Cardiac fibroblast (primary cell): ENCODE measurements at places on chromosomes 11 and 22.

- peak; percentile 71 for DNase-seq
Observed at GRCh38 chr11:18749681-18750319, 23.8 kb upstream of the IGSF22 start.

DNA sequence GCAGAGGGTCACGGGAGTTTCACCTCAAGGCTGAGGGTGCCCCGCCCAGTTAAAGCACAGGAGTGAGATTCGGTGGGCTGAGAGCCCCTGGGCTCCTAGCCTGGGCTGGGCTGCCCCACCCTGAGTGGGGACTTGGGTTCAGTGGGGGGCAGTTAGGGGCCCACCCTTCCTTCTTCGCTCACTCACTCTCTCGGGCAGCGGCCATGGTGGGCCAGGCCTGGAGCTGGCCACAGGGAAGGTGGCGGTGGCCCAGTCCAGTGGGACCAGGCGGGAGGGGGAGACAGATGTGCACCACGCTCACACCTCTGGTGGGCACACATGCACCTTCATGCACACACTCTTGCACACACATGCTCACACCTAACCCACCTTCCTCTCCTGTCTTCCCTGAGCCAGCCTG lies 6.1 kb downstream of the FLRT1 start:
- DNase-seq = no peak

- DNase-seq = peak; percentile 97
Observed at GRCh38 chr11:126284829-126285228, 1.9 kb downstream of the TIRAP start.

DNA sequence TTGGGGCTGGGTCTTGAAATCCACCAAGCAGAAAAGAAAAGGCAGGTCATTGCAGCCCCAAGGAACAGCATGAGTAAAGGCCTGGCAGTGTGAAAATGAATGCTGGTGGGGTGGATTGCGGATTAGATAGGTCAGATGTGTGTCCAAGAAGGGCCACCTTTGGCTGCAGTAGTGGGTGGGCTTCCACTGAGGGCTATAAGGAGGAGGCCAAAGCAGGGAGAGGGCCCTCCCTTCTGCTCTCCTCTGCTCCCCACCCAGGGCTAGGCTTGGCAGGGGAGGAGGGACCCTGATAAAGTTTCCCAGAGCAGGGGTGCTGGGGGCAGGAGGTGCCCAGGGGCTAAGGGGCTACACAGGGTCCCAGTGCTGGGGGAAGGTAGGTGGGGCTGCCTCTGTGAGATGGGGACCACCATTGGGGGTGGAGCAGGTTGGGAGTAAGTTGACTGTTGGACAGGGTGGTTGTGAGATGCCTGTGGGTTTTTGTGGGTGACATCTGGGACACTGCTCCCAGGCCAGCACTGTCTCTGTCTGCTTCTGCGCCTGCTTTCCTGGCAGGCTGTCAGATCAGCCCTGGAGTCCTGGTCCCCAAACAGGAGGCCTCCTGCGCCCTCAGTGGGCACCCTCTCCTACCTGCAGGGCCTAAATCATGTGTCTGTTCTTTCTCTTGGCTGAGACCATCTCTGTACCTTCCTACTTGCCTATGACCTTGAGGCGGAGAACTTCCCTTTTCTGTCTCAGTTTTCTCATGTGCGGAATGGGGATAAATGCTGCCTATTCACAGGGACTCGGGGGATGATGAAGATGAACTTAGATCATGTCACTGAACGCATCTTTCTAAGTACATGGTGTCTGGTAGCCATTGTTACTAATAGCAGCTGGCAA lies 1.9 kb downstream of the CAPN5 start:
- DNase-seq = no peak

DNA sequence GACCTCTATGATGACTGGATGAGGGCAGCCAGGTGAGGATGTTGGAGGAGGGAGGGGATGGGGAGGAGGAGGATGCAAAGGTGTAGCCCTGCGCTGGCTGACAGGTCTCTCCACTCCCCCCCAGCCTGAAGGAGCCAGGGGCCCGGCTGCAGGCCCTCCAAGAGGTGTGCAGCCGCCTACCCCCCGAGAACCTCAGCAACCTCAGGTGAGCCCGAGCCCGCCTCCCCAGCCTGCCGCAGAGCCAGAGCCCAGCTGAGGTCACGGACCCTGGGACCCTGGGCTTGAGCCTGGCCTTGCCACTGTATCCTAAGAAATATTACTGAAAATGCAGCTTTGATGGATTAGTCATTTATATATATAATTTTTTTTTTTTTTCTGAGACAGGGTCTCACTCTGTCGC lies 7.8 kb downstream of the SH3BP1 start:
- DNase-seq = no peak

- no peak for DNase-seq
Observed at GRCh38 chr22:41846268-41846987, 13.5 kb downstream of the SREBF2 start.

GRCh38 chr11:64303109-64304031 lies 2.0 kb upstream of the ESRRA start:
- DNase-seq = no peak

GRCh38 chr11:118234833-118235232 lies 10.0 kb upstream of the JAML start:
- DNase-seq = no peak

DNA sequence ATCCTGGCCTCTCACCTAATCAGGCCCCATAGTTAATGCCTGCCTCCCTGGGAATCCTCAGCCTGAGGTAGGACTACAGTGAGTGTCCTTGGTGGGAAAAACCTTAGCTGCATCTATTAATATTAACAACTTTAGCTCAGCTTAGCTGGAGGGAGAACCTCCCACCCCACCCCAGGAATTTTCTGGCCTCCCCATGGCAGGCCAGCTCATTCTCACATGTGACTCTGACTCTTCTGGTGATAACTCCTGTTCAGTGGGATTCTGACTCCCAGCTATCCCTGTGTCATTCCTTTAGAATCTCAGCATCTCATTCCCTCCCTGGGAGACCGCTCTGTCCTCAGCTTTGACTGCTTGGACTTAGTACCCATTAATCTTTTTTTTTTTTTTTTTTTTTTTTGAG lies 14.5 kb downstream of the ART5 start:
- DNase-seq = peak; percentile 62

DNA sequence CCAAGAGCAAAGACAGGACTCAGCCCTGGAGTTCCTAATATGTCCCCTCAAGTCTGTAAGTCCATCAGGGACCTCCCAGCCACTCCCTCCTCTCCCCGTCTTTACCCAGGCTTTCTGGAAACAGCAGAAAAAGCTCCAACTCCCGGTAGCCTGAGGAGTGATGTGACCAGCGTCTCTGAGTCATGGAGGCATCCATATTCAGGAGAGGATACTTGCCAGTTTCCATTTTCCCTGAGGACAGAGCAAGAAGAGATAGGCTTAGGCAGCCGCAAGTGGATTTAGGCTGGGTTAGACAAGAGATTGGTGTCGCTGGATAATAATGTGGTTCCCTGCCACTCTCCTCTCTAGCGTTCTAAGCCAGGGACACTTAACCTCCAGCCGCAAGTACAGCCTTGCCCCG lies 206.6 kb downstream of the GRIK4 start:
- no peak for DNase-seq

DNA sequence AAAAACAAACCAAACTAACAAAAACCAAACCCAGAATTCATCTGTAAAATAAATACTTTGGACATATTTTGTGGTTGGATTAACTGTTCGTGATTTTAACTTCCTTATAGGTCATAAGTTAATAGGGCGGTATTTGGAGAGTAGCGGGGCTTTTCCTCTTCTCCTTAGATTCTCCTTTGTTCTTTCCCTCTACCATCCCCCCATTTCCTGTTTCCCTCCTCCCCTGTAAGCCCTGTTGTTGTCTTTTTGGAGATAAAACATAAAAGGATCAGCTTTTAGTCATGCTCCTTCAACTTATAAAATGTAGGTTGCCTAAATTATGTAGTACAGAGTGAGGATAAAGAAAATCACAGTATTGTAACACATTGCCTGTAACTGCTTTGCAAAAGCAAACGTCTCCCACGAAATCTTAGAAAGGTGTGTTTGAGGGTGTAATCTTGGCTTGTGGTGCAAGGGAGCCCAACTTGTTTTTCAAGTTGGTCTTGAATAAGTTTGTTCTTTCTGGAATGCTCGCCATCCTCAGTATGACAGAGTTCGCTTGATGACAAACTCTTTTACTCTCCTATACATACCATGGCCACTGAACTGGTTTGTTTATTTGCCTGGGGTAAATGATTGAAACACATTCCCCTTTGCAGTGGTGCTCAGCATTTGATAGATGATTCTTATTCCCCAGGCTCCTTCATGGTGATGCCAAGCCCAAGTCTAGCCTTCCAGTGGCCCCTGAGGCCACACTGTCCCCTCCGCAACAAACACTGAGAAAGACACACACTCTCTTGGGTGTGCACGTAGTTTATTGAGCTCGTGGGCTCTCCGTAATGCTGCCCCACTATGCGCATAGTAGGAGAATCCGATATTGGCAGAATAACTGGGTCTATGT lies 49.4 kb downstream of the TEAD1 start:
- DNase-seq = peak; percentile 29

- peak; percentile 77 for DNase-seq
Observed at GRCh38 chr11:122633219-122633829, 22.2 kb upstream of the UBASH3B start.

DNA sequence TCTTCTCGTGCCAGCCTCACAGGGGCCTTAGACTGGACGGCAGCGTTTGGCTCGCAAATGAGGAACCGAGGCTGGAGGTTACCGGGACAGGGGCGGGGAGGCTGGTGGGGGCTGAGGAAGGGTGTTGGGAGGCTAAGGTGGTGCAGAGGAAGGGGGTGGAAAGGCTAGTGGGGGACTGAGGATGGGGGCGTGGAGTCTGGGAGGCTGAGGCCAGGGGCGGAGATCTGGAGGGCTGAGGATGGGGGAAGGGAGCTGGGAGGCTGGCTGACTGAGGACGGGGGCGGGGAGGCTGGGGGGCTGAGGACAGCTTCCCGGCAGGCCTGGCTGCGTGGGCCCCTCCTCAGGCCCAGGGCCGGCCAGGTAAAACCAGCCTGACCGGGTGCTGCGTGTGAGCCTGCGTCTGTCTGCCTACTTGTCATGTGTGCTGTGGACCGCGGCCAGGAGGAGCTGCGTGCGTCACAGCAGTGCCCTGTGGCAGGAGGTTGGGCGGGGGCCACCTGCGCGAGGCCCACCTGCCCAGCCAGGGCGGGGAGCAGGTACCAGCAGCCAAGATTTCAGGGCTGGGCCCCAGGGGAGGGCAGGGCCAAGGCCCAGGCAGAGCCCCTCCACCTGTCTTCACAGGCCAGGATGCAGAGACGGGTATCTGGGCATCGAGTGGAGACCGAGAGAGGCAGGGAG lies 9.4 kb upstream of the PIM3 start:
- DNase-seq = no peak

- no peak for DNase-seq
Observed at GRCh38 chr22:37758694-37759093, 49.0 kb upstream of the GCAT start.

GRCh38 chr22:46649141-46650077 lies 29.2 kb downstream of the GRAMD4 start:
- DNase-seq = peak; percentile 43

DNA sequence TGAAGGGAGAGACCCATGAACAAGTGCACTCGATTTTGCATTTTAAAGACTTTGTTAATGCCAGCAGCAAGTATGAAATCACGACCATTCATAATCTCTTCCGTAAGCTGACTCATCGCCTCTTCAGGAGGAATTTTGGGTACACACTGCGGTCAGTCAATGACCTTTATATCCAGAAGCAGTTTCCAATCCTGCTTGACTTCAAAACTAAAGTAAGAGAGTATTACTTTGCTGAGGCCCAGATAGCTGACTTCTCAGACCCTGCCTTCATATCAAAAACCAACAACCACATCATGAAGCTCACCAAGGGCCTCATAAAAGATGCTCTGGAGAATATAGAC lies 5.9 kb downstream of the SERPIND1 start:
- DNase-seq = peak; percentile 80

GRCh38 chr11:128171506-128171905 lies 415.9 kb downstream of the ETS1 start:
- peak; percentile 63 for DNase-seq

DNA sequence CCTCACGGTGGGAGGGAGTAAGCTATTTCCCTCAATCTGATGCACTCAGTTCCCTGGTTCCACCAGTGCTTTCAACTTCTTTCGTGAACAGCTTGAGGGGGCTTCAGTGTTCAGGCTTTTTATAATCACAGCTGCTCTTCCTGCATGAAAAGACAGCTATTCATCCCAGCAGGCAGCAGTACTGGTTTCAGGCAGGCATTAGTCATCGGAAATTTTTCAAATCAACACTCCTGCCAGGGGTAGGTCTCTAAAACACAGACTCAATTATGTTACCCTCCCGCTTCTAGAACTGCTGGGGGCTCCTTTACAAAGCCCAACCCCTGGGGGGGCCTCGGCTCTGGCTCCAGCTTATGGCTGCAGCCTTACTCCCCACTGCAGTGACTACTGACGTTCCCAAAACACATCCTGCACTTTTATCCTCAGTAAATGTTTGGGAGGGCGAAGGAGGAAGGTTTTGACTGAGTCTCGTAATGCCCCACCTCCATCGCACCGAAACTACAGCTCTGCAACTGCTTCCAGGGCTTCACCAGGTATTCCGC lies 5.8 kb downstream of the POLDIP3 start:
- peak; percentile 61 for DNase-seq

- DNase-seq = peak; percentile 16
Observed at GRCh38 chr11:93039531-93040240, 70.2 kb downstream of the MTNR1B start.

- DNase-seq = peak; percentile 77
Observed at GRCh38 chr11:128859563-128860441, 7.3 kb downstream of the KCNJ1 start.

- DNase-seq = no peak
Observed at GRCh38 chr11:45518833-45519535, 146.4 kb downstream of the CHST1 start.

GRCh38 chr11:117829369-117829725 lies 4.8 kb upstream of the FXYD2 start:
- DNase-seq = no peak

DNA sequence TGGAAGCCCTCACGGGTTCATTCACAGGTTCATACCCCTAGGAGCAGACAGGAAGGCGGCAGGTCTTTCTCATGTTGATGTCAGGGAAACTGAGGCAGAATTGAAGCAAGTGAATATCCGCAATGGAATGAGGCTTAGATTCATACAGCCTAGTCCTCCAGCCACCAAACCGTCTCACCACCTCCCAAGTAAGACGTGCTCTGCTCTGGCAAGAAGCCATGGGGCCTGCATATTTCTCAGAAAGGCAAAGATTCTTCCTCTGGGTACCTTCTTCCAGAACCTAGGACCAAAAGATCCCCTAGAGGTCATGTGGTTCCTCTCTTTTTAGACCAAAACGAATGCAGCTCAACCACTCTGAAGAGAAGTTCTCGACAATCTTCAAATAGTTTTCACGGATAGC lies 1.7 kb downstream of the AP1B1 start:
- DNase-seq = no peak

DNA sequence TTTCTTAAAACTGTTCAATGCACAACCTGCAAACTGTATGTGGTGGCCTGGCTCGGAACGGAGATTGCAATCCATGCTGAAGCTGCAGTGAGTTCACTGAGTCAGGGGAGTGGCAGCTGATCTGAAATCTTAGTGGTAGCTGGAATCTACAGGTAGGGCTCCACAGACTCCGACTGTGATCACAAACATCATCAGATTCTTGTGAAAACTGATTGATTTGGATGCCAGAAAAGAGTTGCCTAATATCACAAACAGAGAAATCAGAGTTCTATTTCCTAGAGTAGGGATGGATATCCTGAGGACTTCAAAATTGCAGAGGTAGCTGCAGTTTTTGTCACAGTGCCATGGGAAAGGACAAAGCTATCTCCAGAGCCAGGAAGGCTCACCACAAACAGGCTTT lies 57.5 kb upstream of the SC5D start:
- DNase-seq = no peak

GRCh38 chr11:8747173-8747572 lies 64.6 kb downstream of the RPL27A start:
- DNase-seq = no peak
